ENCODE measurements at places on chromosomes 7 and 10.

- no peak for DNase-seq
These were observed 66.9 kb upstream of the FHIP2A start for GRCh38 chr10:114754445-114755320.

- DNase-seq: no peak
These were observed 51.9 kb upstream of the GNAT3 start for GRCh38 chr7:80563561-80564327.

- no peak for DNase-seq
These were observed 42.5 kb downstream of the PRKAG2 start for GRCh38 chr7:151834271-151835035.

DNA sequence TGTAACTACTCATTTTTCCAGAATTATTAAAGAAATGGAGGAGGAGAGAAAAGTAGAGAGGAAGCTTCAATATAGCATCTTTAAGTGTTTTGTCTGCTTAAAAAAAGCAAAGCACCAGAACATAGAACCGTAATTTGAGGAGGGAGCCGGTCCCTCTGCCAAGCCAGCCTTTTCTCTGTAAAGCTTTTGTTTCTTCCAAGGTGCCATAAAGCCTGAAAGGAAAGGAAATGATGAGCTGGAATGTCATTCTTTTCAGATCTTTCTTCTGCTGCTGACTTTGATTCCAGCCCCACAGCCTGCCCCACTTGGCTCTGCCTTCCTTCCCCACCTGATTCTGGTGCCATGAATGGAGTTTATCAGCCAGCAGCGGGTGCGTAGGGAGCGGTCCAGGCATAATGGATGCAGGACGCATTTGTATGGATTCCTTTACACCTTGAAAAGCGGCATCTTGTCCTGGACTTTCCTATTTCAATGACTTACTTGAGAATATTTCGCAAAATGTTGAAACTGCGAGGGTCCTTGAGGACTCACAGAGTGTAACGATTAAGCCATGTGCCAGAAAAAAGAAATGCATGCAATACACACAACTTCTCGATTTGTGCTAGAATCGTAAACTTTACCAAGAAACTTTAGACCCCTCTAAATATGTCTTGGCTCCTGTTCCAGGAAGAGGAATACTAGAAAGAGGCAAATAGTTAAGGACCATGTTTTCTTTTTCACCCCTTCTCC, 569.5 kb upstream of the MGMT start:
- DNase-seq: no peak

DNA sequence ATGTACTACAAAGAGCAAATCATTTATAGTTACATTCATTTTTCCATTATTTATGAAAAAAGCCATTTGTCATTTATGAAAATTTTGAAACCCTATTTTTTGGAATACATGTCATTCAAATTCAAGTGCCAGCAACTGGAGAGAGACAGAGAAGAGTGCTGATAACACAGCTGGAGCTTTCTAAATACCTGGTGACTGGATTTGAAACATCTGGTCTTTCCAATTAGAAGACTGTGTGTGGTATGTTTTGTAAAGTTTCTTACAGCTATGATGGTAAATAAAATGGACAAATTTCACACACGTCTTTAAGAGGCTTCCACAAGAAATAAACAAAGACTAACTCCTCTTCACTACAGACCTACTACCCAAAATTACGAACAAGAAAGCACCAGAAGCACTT, 56.8 kb downstream of the CHCHD3 start:
- DNase-seq: no peak

DNA sequence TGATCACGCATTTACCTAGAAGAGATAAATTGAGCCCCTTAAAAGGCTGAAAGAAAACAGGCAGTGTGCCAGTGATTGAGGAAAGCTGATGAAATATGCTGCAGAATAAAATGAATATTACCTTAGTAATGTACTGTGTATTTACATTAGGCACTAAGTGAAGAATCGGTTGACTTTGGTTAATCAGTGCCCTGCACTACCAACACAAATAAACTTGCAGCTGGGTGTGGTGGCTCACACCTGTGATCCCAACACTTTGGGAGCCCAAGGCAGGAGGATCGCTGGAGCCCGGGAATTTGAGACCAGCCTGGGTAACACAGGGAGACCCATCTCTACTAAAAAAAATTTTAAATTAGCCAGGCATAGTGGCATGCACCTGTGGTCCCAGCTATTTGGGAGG, 148.3 kb upstream of the TCF7L2 start:
- no peak for DNase-seq

Data from germinal center (tissue), 1 donor.